ENCODE measurements at places on chromosomes 7 and 10.

DNA sequence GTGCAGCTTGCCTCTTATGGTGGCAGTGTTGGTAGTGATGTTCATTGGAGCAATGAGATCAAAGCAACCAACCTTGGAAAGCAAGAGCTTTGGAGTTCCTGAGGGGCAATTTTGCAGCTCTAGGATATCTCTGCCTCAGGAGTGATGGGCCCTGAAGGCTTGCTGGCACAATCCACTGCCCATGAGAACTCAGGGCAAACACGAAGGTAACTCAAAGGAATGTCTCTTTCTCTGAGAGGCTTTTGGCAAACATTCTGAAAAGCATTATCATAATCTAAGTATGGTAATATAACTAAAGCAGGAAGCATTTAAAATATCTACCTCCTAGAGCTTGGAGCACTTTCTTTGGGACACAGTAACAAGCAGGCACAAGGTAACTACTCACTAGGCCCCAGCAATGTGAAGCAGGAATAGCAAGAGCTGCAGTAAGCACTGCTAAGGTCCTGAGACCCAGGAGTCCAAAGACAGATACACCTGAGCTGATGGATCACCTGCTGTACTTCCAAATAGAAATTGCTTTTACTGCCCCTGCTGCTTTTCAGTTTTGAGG, 103.1 kb downstream of the NRF1 start:
- DNase-seq = no peak

- no peak for DNase-seq
These were observed 24.3 kb downstream of the CBLL1 start for GRCh38 chr7:107768263-107768662.

DNA sequence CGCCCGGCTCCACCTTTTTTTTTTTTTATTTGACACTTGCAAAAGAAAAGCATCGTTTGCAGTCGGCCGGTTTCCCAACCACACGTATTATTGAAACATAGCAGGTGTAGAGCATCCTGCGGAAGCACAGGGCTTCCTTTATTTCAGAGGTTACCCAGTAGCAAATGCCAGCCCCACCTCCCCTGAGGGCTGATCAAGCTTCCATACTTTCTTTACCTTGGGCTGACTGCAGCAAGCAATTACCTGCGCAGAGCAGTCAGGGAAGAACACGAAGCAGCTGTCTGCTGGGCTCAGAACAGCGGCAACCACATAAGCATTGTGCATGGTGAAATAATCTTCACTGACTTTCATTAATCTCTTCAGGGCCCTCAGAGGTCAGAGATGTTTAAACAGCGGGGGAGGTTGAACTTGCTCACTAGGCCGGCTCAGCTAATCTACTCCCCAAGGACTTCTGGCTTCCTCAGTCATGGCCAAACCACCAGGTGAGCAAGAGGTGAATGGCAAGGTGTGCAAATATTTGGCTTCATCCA, 784.7 kb upstream of the AUTS2 start:
- DNase-seq = no peak

GRCh38 chr10:26781797-26782196, 79.0 kb downstream of the ABI1 start:
- DNase-seq = no peak

GRCh38 chr10:32256613-32257437, 90.1 kb downstream of the EPC1 start:
- peak; percentile 77 for DNase-seq

- DNase-seq = peak; percentile 48
These were observed 1.2 kb downstream of the HOXA11 start for GRCh38 chr7:27183682-27184336.

Data from posterior cingulate gyrus (tissue), 11 donors.